Thoracic aorta (tissue), 2 donors: ENCODE measurements at places on chromosomes 1 and 21. TPM values are rescaled to one million over a fixed set of nuclear protein-coding genes. Genes with fewer than 3 reads are reported as not detected.

Gene FCN3
- 3.5 TPM for total RNA-seq

Gene ADCY10
- not detected for total RNA-seq

Gene OR6K3
- total RNA-seq = not detected

Gene B3GALT6
- total RNA-seq = 25.3 TPM

Gene FHL3
- total RNA-seq = 90.7 TPM

Gene OR2T35
- total RNA-seq = not detected

Gene SLC30A10
- total RNA-seq = not detected

Gene ANKRD65
- total RNA-seq = 0.68 TPM

Gene SYCP1
- not detected for total RNA-seq

Gene KRTAP21-2
- not detected for total RNA-seq

Gene AMY1B
- total RNA-seq = not detected

Gene LEFTY2
- 6.2 TPM for total RNA-seq

Gene FAM151A
- total RNA-seq = not detected

Gene TCHHL1
- total RNA-seq = not detected

Gene RSPO1
- total RNA-seq = 0.42 TPM

Gene SEC16B
- total RNA-seq = 6.8 TPM

Gene CD48
- 9.9 TPM for total RNA-seq

Gene FCRL4
- total RNA-seq = not detected

Gene CELA2A
- total RNA-seq = not detected

Gene LCE3E
- total RNA-seq = not detected

Gene LENEP
- not detected for total RNA-seq

Gene NFIA
- total RNA-seq = 99.8 TPM

Gene GIPC2
- 3.2 TPM for total RNA-seq

Gene VPS13D
- total RNA-seq = 129 TPM

Gene KRTAP20-4
- total RNA-seq = not detected

Gene SPRR1A
- total RNA-seq = not detected

Gene KCND3
- total RNA-seq = 12.3 TPM

Gene CHIA
- total RNA-seq = not detected

Gene ALDH4A1
- total RNA-seq = 24.2 TPM

Gene HIVEP3
- total RNA-seq = 12.8 TPM

Gene NPR1
- total RNA-seq = 279 TPM

Gene TSSK3
- 1.1 TPM for total RNA-seq

Gene NUDT4B
- 17.8 TPM for total RNA-seq

Gene CBR1
- total RNA-seq = 186 TPM

Gene NTRK1
- total RNA-seq = 0.42 TPM

Gene KRTAP10-4
- total RNA-seq = not detected

Gene DEPDC1
- not detected for total RNA-seq

Gene OR2L2
- total RNA-seq = not detected

Gene SYT14
- not detected for total RNA-seq

Gene SDHC
- total RNA-seq = 38.9 TPM

Gene WRAP73
- total RNA-seq = 24.9 TPM

Gene HAO2
- total RNA-seq = not detected

Gene SPRR2G
- total RNA-seq = not detected

Gene FLVCR1
- total RNA-seq = 7.6 TPM

Gene CFH
- 467 TPM for total RNA-seq

Gene ARMH1
- 0.81 TPM for total RNA-seq

Gene CD53
- 55.6 TPM for total RNA-seq

Gene GNAT2
- total RNA-seq = not detected

Gene MPZL1
- 108 TPM for total RNA-seq

Gene SPRR3
- not detected for total RNA-seq

Gene KIF21B
- 4.2 TPM for total RNA-seq

Gene CD1D
- 1.9 TPM for total RNA-seq

Gene TLCD4
- total RNA-seq = 8.0 TPM

Gene CRP
- not detected for total RNA-seq

Gene VSIG8
- total RNA-seq = not detected

Gene ORC1
- 0.95 TPM for total RNA-seq

Gene NPL
- total RNA-seq = 10.3 TPM
